ENCODE measurements at places on chromosomes 2 and 18. TPM values are rescaled to one million over a fixed set of nuclear protein-coding genes. Genes with fewer than 3 reads are reported as not detected.

Gene RAB31
- 11.7 TPM for total RNA-seq

DNA sequence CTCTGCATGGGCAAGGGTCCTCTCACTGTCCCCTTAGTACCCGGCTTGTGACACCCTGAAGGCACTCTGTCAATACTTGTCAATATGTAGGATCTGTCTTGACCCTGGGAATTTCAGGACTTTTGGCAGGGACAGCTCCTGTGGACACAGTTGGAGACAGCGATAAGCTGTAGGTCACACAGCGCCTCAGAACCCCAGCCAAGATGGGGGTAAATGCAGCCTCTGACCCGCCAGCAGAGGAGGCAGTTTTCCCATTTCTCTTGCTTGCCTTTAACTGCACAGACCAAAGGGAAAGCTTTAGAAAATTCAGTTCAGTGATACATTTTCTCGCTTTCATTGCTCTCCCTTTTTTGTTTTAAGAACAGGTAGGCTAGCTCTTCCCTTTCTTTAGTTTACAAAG, 54.8 kb upstream of the KLHL29 start:
- DNase-seq, result no peak

GRCh38 chr2:234843411-234843810, 108.4 kb upstream of the SH3BP4 start:
- no peak for DNase-seq

- DNase-seq, result no peak
Observed at GRCh38 chr18:2901423-2901985, 54.7 kb downstream of the EMILIN2 start.

GRCh38 chr18:9750606-9751304, 42.7 kb downstream of the RAB31 start:
- peak; percentile 51 for DNase-seq

- no peak for DNase-seq
Observed at GRCh38 chr2:110851531-110851930, 119.2 kb downstream of the ACOXL start.

GRCh38 chr2:173623438-173624319, 269.0 kb downstream of the CDCA7 start:
- DNase-seq, result no peak
